ENCODE measurements at places on chromosomes 11 and 22.

GRCh38 chr11:5546457-5546856 lies 1.9 kb downstream of the OR52H1 start:
- DNase-seq = no peak

- peak; percentile 20 for DNase-seq
Measured at GRCh38 chr11:55942785-55943392, 6.7 kb upstream of the OR5I1 start.

DNA sequence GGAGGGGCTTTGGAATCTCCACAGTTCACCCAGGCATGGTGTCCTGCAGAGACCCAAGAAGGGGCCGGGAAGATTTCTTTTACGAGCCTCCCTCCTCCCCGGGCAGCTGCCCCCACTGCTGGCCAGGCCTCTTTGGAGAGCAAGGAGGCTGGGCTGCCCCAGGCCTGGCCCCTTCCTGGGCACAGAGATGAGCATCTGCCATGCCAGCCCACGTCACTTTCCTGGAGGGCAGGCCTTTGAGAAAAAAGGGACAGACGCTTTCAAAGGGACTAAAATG lies 60.5 kb upstream of the FGF3 start:
- DNase-seq = no peak

GRCh38 chr11:34356913-34357700 lies 703 bp downstream of the ABTB2 start:
- DNase-seq = peak; percentile 42

- DNase-seq = peak; percentile 84
Measured at GRCh38 chr11:65502555-65503367, 3.9 kb downstream of the MALAT1 start.

DNA sequence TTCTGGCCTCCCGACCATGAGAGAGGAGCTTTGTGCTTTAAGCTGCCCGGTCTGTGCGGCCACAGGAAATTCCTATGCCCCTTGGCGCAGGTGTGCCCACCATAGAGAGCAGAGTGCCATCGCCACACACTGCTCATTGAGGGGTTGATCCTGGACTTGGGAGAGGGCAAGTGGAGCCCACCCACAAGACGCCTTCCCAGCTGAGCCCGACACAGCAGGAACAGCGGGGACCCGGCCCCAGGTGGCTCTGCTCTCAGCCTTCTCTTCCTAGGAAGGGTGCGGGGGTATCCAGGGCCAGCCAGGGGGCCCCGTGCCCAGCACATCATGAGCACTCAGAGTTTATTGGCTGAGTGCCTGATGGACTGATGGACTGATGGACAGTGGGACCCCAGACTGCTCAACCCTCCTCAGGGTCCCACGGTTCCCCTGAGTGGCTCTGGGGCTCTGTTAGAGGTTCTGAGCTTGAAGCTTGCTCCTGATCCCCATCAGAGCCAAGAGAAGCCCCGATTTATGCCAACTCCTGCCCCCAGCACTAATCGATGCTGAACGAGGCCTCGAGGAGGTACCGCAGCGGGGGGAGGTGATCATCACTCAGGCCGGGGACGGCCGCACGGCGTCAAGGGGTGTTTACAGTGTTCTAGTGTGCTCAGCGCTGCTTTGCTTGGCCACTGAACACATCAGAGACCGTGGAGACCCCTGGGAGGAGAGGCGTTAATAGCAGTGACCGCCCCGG lies 13.5 kb upstream of the MRGPRD start:
- DNase-seq = no peak

- no peak for DNase-seq
Measured at GRCh38 chr11:76209375-76209972, 3.2 kb upstream of the WNT11 start.

- peak; percentile 6 for DNase-seq
Measured at GRCh38 chr11:104073950-104074705, 37.7 kb downstream of the DDI1 start.

DNA sequence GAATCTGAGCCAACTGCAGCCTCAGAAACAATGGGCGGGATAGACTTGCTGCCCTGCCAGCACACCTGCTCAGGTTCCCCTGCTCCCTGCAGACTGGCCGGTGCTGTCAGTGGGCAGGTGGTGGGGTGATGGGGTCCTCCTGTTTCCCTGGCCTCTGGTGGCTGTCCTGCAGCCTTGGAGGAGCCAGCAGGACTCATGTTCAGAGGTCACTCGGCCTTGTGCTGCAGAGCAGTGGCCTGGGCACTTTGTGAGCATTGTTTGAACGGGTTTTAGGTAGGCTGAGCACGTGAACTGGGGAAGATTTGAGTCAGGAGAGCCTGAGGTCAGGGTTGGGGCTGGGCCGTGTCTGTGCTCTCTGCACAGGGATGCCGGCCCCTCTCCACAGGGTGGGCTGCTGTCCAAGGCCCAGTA lies 17.6 kb downstream of the PPIL2 start:
- no peak for DNase-seq

DNA sequence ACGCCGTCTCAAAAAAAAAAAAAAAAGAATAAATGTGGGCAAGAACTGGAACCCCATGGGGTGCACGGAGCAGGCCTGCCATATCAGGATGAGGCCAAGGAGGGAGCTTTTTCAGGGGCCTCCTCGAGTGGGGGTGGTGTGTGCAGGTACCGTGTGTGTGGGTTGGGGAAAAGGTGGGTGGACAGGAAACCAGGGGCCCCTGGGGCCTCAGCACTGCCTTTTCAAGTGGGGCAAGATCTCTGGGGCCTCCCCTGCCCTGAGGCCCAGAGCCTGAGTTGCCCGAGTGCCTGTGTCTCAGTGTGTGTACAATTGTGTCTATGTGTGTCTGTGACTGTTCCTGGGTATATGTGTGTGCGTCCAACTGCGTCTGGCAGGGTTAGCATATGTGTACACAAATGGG lies 23.8 kb downstream of the TEF start:
- no peak for DNase-seq

GRCh38 chr22:39746600-39747262 lies 146.8 kb downstream of the ENTHD1 start:
- DNase-seq = no peak

- peak; percentile 83 for DNase-seq
Measured at GRCh38 chr11:1050581-1051355, 14.2 kb upstream of the MUC6 start.

DNA sequence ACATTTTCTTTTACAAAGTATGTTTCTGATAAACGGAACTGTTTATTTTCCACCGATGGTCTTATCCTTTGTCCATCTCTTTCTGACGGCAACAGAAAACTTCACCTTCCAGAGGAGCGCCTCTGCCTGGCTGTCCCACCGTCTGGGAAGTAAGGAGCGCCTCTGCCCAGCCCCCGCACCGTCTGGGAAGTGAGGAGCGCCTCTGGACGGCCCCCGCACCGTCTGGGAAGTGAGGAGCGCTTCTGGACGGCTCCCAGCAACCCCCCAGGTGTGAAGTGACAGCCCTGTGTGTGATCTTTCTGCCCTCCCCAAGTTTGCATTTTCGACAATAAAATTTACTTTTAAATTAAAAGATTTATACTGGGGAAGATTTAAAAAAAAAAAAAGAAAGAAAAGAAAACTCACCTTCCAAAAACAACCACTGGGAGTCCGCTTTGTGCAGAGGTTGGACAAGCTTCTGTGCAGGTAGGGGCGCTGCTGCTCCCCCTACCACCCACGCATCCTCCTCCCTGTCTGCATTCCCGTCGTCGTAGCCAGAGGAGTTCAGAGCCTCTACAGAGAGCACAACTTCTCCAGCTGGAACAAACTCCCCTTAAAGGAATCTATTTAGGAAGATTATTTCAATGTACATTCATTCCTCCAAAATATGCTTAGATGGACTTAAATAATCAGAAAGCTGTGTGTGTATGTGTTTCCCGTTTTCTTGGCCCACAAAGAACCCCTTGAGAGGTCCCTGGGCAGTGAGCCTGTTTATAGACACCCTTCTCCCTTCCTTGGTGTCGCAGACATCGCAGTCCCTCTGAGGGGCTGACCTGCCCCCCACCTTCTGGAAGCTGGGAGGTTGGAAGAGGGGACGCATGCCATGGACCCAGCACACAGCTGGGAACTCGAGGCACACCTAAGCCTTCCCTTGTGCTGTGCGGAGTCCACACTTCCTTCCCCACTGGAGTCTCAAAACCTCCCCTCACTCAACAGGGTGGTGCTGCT lies 849 bp upstream of the APOBEC3B start:
- DNase-seq = peak; percentile 10

GRCh38 chr11:35955636-35956035 lies 11.8 kb downstream of the LDLRAD3 start:
- DNase-seq = no peak

- DNase-seq = no peak
Measured at GRCh38 chr11:67632175-67632981, 2.6 kb upstream of the NUDT8 start.

- no peak for DNase-seq
Measured at GRCh38 chr11:44407211-44407996, 97.5 kb upstream of the ALX4 start.

GRCh38 chr22:30170129-30170528 lies 76.4 kb downstream of the LIF start:
- no peak for DNase-seq

DNA sequence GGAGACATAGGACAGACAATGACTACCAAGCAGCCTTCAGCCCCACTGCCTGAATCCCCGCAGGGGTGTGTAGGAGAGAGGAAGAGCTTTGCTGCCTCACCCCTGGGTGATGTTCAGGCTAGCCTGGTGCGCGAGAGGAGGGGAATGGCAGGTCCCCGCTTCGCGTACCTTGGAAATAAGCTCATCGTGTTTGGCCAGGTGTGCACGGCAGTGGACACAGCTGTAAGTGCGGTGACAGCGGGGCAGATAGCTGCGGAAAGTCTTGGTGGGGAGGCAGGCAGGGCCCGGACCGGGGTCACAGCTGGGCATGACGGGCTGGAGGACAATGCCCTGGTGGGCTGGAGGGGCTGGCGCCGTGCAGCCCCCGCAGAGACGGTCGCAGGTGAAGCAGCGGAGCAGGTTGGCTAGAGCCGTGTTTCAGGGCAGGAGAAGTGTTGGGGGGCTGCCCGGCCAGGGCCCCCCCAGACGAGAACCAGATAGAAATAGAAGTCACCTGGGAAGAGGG lies 2.9 kb downstream of the YPEL4 start:
- DNase-seq = peak; percentile 64

DNA sequence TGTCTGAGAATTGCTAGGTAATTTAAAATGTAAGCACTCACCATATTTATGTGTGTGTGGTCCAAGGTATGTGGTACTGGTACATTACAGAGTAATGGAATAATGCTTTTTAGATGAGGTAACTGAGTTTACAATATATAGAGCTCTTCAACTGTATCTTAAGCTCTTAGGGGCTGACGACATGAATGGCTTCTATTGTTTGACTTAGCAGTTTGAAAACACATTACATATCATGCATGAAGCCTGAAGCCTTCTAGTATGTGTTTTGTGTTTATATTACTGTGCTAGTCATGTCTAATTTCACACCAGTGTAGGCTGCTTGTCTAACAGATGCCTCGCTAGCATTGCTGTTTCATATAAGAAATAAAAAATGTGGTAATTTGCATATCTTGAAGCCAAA lies 37.2 kb downstream of the GAS2 start:
- no peak for DNase-seq

- DNase-seq = no peak
Measured at GRCh38 chr11:118660681-118661424, 18.6 kb downstream of the TREH start.

DNA sequence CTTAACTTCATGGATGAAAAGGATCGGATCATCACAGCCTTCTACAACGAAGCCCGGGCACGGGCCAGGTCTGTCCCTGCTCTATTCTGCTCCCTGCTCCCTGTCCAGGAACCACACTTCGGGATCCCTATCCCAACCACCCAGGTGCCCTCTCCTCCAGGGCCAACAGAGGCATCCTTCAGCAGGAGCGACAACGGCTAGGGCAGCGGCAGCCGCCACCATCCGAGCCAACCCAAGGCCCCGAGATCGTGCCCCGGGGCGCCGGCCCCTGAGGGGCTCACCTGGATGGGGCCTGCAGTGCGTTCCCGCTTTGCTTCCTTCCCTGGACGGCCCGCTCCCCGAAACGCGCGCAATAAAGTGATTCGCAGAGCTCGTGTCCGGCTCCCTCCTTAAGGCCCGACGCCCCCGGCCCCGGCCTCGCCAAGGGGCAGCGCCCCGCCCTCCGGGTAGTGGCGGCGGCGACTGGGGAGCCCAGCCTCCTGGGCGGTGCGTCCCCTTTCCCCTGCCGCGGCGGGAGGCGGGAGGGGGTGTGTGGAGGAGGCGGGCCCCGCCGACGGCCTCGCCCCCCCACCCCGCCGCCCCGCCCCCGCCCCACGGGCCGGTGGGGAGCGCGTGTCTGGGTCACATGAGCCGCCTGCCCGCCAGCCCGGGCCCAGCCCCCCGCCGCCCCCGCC lies at the start of gene VEGFB:
Gene VEGFB (plus strand): TSS at position 672 of the 674 bp plus-strand sequence. CDS start 250 bp downstream, outside the sequence.
- peak; percentile 72 for DNase-seq

- peak; percentile 24 for DNase-seq
Measured at GRCh38 chr22:50236731-50237409, 8.0 kb downstream of the TUBGCP6 start.

- DNase-seq = no peak
Measured at GRCh38 chr11:134665188-134665535, 253.1 kb upstream of the B3GAT1 start.

DNA sequence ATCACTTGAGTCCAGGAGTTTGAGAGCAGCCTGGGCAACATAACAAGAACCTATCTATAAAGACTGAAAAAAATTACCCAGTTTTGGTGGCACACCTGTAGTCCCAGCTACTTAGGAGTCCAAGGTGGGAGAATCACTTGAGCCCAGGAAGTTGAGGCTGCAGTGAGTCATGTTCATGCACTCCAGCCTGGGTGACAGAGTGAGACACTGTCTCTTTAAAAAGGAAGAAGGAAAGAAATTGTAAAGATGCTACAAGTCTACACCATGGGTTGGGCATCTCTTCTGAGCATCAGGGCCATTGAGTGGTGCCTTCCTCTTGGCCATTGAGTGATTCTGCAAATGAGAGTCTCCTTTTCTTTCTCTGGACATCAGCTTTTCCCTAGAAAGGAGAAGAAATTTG lies 15.7 kb upstream of the MTMR3 start:
- no peak for DNase-seq

GRCh38 chr11:17735818-17736578 lies 1.4 kb downstream of the KCNC1 start:
- DNase-seq = no peak

DNA sequence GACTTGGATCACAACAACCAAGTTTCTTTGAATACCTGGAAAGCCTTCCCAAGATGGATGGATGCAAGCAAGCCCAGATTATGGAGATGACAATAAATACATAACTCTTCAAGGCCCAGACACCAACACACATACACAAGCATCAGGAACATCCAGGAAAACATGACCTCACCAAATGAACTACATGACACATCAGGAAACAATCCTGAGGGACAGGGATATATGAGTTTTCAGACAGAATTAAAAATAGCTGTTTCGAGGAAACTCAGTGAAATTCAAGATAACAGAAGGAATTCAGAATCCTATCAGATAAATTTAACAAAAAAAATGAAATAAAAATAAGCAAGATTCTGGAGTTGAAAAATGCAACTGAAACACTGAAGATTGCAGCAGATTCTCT lies 659.4 kb downstream of the METTL15 start:
- no peak for DNase-seq

DNA sequence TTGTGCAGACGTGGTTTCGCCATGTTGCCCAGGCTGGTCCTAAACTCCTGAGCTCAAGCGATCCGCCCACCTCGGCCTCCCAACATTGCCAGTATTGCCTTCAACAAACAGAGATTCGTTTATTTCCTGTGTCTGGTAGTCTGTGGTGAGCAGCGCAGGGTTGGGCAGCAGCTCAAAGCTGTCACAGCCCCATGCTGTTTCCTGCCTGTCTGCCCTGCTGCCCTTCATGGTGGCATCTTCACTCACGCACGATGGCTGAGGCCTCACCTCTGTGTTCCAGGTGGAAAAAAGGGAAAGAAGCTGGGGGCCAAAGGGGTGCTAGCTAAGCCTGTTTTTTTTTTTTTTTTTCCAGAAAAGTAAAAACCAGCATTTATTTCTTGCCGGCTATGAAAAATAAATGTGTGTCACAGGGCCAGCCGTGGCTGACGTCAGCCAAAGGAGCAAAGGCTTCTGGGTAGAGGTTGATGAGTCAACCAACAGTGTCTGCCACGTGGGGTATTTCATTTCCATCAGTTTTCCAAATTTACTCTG lies 28.8 kb downstream of the TBC1D22A start:
- DNase-seq = peak; percentile 24

Measured in erythroblast (primary cell).